Hematopoietic multipotent progenitor cell treated with erythropoietin and hydrocortisone succinate and interleukin-3 and kit ligand, for 8 days (in vitro differentiated cells): ENCODE measurements at places on chromosomes 5 and 9.
A peak's percentile ranks its signal among the peaks of the same experiment; 100 is the strongest.

DNA sequence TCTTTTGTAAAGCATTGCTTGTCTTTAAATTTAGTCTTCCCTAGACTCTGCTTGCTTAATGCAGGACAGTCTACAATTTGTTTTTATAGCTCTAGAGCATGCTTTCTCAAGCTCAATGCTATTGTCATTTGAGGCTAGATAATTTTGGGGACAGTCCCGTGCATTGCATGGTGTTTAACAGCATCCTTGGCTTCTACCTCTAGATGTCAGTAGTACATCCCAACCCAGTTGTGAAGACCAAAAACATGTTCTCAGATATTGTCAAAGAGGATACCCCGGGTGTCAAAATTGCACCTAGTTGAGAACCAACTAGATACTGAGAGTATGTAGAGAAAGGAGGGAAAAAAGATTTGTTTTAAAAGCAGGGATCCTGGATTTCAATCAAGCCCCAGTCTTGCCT is 277.5 kb downstream of the CEMIP2 start:
- peak; percentile 2 for DNase-seq

- no peak for DNase-seq
Observed at GRCh38 chr9:14967450-14968321, 57.5 kb upstream of the FREM1 start.

DNA sequence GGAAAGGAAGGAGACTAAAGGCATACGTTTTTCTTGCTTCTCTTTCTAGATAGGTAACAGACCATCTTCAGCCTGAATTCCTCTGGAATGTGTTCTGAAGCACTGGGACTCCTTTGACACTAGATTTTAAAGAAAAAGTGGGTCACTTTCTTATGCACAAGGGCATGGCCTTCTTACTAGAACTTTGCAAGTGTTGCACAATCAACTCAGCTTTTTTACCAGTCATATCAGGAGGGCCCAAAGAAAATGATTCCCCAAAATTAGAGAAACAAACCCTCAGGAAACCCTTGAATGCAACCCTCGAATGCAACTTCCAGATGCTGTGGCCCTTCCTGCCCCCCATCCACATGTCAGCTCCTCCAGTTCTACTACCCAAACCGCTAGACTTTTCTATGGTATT is 93.9 kb downstream of the YTHDC2 start:
- DNase-seq: no peak

- no peak for DNase-seq
Observed at GRCh38 chr9:98900725-98901124, 43.0 kb upstream of the COL15A1 start.

GRCh38 chr9:37408933-37409710 is 13.4 kb upstream of the GRHPR start:
- DNase-seq: no peak

DNA sequence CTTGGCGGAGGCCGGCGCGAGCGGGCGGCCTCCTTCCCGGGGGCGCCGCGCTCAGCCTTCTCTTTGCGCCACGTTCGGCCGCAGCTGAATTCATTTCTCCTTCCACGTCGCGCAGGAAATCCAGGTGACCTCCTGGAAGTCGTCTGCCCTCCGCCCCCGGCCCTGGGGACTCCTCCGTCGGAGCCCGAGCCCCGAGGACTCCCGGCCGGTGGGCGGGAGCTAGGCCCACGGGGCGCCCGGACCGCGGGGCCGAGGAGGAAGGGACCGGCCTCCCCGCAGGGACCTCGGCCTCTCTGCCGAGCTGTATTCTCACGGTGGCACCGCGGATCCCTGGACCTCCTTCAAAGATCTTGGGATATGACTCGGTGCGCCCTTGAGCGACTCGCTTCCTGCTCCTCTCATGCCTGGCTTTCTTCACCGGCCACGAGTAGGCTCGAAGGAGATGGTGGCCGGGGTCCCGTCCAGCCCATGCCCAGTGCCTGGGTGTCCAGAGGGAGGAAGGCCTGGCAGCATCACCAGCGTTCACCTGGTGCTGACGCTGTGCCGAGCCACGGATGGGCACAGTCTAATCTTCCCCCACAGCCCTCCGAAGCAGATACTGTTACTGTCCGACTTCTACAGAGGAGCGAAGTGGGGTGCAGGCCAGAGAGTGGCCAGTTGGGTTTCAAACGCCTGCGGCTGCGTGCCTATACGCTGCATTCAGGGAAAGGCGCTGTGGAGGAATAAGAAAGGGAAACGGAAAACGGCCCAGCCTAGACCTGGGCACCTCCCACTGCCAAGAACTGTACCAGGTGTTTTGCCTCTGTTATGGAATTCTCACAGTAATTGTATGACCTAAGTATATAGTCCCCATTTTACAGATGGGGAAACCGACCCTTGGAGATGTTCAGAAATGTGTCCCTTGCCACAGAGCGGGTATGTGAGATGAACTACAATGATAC is 47.3 kb downstream of the PAX5 start:
- no peak for DNase-seq

GRCh38 chr9:76298521-76299144 is 95.6 kb downstream of the RFK start:
- DNase-seq: no peak

GRCh38 chr5:169415371-169415770 is 114.4 kb upstream of the SLIT3 start:
- DNase-seq: no peak

- DNase-seq: no peak
Observed at GRCh38 chr5:84430863-84431663, 46.4 kb upstream of the EDIL3 start.

GRCh38 chr5:180003127-180003526 is 68.4 kb downstream of the RNF130 start:
- no peak for DNase-seq

- DNase-seq: no peak
Observed at GRCh38 chr9:20815923-20816703, 132.1 kb downstream of the FOCAD start.

GRCh38 chr5:33690374-33691135 is 201.2 kb downstream of the ADAMTS12 start:
- DNase-seq: no peak

GRCh38 chr9:113631137-113631765 is 167.7 kb downstream of the RGS3 start:
- no peak for DNase-seq

GRCh38 chr5:133519191-133519590 is 93.2 kb downstream of the FSTL4 start:
- DNase-seq: no peak

GRCh38 chr9:36731068-36731956 is 158.6 kb downstream of the MELK start:
- no peak for DNase-seq
